ENCODE measurements at places on chromosomes 1 and 21.

DNA sequence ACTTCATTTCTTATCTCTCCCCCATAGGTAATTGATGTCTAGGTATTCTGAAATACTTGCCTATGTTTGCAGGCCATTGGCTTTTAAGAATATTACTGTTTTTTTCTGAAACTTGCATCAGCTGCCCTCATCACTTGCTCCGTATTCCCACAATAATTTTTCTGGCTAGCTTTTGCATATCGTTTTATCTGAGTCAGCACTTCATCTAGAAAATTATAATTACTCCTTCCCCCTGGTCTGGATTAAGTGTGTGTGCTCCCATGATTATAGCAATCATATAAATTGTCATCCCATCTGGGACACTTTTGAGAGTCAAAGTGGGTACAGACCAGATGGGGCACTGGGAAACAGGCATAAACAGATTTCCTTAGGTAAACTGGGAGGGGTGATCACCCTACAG, 583.2 kb upstream of the B3GALT2 start:
- no peak for DNase-seq

- no peak for DNase-seq
Measured at GRCh38 chr1:59406437-59407164, 109.7 kb downstream of the FGGY start.

- DNase-seq: no peak
Measured at GRCh38 chr1:201769966-201770365, 59.0 kb upstream of the IPO9 start.

DNA sequence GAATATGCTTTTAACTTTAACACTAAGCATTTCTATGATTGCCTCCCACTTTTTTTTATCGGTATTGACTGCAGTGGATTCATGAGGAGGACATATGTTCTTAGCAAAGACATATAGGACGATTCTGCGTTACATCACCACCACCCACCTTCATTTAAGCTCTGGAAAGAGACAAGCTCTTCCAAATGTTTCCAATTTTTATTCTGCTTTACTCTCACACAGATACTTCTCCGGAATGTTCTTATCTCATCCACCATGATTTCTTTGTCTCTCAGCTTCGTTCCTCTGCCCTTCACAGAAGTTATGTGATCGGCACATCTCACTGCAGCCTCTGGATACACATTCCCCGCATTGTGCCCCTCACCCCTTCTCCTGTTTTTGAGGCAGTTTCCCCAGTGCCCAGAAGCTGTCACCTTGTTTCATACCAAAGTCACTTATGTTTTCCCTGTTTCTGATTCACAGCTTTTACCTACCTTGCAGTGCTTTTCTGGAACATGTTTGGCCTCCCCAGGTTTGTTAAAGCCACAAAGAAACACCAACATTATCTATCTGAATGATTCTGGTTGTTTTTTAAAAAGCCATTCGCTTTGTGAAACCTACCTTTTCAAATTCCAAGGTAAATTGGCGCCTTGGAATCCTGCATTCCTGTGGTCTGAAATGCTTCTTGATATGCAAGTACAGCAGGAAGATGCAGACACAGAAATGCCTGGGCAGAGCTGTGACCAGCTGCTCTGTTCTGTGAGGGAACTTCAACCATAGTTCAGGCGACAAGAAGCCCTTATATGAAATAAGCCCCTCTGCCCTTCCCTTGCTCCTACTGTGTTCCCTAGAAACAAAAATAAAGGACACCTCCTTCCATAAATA, 1020.2 kb downstream of the TTLL7 start:
- DNase-seq: no peak

- no peak for DNase-seq
Measured at GRCh38 chr1:225941187-225941941, at the start of gene LEFTY2. LEFTY2 (minus strand) TSS chr1:225941220; CDS start chr1:225941140, 80 bp downstream.

- no peak for DNase-seq
Measured at GRCh38 chr1:18886003-18886335, 16.4 kb downstream of the ALDH4A1 start.

GRCh38 chr21:21188513-21189195, 190.4 kb downstream of the NCAM2 start:
- no peak for DNase-seq

- no peak for DNase-seq
Measured at GRCh38 chr1:221806236-221806635, 64.3 kb upstream of the DUSP10 start.

DNA sequence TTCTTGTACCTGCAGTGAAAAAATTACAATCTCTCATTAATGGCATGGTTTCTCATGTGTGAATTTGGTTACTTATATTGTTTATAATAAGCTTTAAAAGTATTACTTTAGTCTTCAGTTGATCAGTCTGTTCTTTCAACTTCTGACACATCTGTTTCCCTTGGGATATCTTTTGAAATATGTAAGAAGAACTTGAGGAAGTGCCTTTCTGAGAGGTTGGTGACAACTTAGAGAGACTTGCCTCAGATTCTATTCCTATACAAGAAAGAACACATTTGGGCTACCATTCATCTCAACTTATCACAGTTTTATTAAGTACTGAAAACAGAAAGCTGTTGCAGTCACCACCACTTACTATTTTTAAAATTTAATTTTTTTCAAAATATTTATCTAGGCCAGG, 8.1 kb downstream of the AKNAD1 start:
- DNase-seq: no peak

DNA sequence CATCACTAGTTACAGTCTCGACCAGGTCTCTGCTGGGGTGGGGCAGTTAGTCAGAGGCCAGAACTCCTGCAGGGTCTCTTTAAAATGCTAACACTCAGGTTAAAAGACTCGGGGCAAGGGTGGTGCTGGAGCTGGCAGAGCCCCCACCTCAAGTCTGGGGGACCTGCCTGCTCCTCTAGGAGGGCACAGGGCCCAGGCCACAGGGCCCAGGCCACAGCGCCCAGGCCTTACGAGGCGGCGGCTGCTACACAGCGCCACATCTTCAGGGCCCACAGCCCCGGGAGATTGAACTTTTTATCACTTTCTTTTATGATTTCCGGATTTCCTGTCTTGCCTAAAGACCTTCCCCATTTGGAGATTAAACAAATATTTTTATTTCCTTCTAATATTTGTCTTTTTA, 10.4 kb downstream of the MPZ start:
- no peak for DNase-seq

- DNase-seq: no peak
Measured at GRCh38 chr1:113391649-113392271, 1.4 kb downstream of the MAGI3 start.

- no peak for DNase-seq
Measured at GRCh38 chr21:17901458-17902079, 82.4 kb upstream of the C21orf91 start.

DNA sequence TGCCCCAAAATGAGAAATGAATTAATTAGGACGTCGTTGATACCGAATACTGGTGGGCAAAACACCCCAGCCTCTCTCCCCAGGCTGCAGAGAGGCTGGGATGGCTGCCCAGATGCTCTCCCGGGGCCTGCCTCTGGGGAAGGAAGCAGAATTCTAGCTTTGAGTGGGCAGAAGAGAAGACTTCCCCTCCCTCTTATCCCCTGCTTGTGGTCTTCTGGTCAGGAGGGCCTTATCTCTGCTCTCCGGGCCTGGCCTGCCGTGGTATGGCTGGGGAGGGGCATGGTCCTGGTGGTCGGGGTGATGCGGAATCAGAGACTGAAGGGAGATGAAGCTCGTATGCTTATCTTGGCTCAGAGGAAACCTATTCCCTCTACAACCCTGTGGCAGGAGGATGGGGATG, 9.8 kb upstream of the CSF3R start:
- DNase-seq: no peak

GRCh38 chr1:186532466-186532865, 71.6 kb upstream of the PDC start:
- no peak for DNase-seq

GRCh38 chr1:2646837-2647236, 14.0 kb upstream of the MMEL1 start:
- no peak for DNase-seq

- no peak for DNase-seq
Measured at GRCh38 chr1:247551721-247552120, 2.8 kb downstream of the GCSAML start.

DNA sequence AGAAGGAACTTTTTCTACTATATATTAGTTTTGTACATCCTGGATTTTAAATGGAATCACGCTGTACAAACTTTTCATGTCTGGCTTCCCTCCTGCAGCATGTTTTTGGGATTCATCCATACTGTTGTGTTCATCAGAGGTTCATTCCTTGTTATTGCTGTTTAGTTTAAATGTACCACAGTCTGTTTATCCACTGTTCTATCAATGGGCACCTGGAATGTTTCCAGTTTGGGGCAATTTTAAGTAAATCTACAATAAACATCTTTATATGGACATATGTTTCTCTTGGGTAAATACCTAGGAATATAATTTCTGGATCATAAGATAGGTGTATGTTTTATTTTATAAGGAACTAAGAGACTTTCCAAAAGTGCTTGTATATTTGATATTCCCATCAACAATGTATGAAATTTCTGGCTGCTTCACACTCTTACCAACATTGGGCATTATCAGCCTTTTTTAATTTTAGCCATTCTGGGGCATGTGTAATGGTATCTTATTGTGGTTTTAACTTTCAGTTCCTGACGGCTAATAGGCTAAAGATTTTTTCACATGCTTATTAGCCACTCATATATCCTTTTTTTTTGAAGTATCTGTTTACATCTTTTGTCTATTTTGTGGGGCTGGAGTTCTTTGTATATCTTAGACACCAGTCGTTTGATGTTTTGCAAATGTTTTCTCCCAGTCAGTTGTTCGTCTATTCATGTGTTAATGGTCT, 48.8 kb downstream of the RPS6KC1 start:
- DNase-seq: no peak

GRCh38 chr1:183812686-183813569, 8.0 kb downstream of the RGL1 start:
- DNase-seq: no peak

DNA sequence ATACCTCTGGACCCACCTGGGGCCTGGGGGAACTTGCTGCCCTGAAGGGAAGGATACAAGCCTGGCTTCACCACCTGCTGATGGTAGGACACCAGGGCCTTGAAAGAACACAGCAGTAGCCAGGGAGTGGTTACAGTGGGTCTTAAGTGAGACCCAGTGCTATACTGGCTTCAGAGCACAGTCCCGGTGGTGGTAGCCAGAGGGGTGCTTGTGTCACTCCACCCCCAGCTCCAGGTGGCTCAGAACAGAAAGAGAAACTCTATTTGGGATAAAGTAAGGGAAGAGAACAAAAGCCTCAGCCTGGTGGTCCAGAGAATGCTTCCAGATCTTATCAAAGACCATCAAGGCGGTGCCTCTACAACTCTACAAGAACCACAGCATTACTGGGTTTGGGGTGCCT, 37.2 kb downstream of the VAV3 start:
- DNase-seq: no peak

- peak; percentile 13 for DNase-seq
Measured at GRCh38 chr1:204128964-204129896, 22.6 kb downstream of the ETNK2 start.

- DNase-seq: no peak
Measured at GRCh38 chr1:70627910-70628309, 216.8 kb downstream of the CTH start.

- DNase-seq: no peak
Measured at GRCh38 chr1:48916130-48917069, 139.7 kb upstream of the BEND5 start.

DNA sequence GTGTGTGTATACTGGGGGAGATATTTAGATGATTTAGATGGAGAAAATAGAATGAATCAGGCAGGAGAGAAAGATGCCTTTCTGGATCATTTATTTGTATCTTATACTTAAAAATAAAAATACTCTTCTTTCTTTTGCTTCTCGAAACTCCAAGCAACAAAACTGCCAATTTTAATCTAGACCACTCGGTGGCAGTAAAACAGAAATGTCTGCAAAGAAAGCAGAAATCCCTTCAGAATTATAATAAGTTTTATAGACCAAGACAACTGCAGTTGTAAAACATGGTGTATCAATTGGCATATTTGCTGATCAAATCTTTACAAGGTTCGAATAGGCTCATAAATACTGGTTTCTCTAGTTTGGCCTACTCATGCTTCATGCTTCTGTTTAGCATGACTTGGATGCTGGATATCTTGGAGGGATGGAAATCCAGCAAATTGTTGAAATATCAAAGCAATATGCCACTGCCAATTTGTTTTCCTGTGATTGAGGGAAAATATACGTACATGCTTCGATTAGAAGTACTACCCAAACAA, 15.1 kb upstream of the C1orf87 start:
- no peak for DNase-seq

DNA sequence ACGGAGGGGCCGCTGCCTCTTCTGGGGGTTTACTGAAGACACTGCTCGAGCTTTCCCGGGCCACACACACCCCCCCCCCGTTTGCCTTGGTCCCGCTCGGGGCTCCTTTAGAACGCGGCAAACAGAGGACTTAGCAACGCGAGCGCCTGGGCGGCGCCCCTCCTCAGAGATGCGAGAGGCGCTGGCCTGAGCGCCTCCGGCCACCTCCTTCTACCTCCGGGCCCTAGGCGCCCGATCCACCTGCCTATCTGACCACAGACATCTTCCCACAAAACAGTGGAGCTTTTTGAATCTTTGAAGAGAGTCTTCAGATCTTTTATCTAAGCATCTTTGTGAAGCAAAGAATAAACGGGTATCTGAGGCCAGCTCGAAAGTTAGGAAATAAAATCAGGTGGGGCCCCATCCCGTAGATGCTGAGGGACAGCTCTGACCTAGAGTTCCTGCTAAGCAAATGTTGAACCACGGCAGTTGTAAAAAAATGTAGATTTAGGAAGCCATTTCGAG, 436 bp upstream of the TTLL7 start:
- DNase-seq: peak; percentile 59

GRCh38 chr1:247077876-247078257, 744 bp downstream of the ZNF670 start:
- DNase-seq: no peak

GRCh38 chr21:35488946-35489345, 439.8 kb upstream of the RUNX1 start:
- no peak for DNase-seq

DNA sequence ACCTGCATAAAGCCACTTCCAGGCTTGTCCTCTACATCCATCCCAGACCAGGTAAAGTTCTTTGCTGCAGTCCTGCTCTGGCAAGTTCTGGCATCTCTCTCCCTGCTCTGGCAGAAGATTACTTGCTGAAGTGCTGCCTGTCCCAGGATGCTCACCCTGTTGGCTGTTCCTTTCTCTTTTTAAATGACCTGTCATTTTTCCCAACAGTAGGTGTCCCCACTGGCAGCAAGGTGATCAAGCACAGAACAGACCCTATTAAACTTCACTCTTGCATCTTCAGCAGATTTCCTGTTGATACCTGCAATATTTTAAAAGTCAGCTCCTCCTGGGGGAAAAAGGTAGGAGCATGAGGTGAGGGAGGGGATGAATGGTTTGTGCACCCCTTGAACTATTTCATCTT, 332.6 kb downstream of the PBX1 start:
- DNase-seq: no peak

GRCh38 chr1:232486454-232487207, 143.3 kb downstream of the SIPA1L2 start:
- DNase-seq: no peak

- DNase-seq: no peak
Measured at GRCh38 chr1:102595106-102595505, 513.2 kb downstream of the COL11A1 start.

GRCh38 chr1:176479971-176480370, 17.0 kb downstream of the PAPPA2 start:
- DNase-seq: no peak

Measured in stimulated activated CD4-positive, alpha-beta T cell treated with anti-CD3 and anti-CD28 coated beads, TNF-alpha, amount 100 ng/mL, for 24 hours (primary cell).